ENCODE measurements at places on chromosomes 7 and 10. TPM values are rescaled to one million over a fixed set of nuclear protein-coding genes. Genes with fewer than 3 reads are reported as not detected.

CCL24 gene
- not detected for total RNA-seq

SEPTIN14 gene
- not detected for total RNA-seq

NPFFR1 gene
- not detected for total RNA-seq

DNA sequence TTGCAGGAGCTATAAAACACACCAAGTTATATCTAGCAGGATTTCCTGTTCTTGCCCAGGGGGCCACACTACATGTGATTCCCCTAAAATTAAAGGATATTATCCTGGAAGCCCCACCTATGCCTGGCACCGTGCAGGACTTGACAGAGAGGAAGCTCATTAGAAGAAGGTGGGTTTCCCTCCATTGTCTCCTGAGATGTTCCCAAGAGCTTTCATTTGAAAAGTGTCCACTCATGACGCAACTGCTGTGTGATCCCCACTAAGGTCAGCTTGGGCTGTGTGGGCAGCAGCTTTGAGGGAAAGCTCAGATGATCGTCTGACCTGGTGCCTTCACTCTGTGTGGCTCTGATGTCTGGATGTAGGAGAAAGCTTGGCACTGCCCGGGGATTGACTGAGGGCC is 53.5 kb downstream of the RAMP3 start:
- no peak for DNase-seq

- peak; percentile 40 for DNase-seq
These were observed 220.1 kb downstream of the TNS3 start for GRCh38 chr7:47361746-47362215.
